ENCODE measurements at places on chromosomes 2 and 18. TPM values are rescaled to one million over a fixed set of nuclear protein-coding genes. Genes with fewer than 3 reads are reported as not detected.
A peak's percentile ranks its signal among the peaks of the same experiment; 100 is the strongest.

DNA sequence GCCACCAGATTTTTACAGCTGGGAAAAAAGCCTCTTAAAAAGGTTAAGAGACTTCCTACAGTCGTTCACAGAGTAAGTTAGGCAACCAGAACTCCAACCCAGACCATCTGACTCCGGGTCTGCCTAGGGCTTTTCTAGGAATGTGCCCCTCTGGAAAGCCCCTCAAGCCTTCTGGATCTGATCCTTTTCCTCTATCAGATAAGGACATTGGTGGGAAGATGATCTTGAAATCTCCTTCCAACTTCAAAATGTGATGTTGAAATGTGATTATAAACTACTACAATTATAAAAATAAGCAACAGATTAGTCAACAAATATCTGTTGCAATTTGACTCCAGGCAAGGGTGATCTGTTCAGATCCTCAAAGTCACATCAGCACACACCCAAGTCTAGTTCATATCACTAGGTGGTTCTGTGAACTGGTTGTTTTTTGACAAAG, 270.4 kb downstream of the ARHGAP15 start:
- no peak for DNase-seq

DNA sequence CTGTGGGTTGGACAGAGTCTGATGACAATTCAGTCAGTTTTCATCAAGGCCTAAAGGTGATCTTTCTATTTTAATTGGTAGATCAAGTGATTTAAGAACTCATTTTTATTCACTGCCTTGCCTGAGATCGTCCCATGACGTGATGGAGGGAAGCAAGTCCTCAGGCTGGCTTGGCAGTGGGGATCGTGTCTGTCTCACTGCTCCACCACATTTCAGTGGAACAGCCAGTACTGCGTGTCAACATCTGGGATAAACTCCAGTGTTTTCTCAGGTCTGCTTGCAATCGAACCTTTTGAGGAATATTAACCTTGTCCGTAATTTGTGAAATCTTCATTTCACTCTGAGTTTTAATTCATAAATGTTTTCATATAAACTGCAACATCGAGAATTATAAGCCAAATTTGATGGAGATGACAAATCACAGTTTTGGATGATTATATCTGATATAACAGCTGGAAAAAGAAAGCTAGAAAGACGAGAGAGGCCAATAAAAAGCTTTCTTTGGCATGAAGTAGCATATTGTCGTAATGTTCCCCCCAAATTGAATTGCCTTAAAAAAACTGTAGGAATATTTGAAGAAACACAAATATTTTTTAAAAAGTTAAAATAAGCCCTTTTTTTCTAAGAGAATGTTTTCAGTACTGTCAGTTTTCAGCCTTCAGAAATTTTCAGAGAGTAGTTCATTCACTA, 414.7 kb upstream of the SPRED2 start:
- peak; percentile 45 for DNase-seq

- no peak for DNase-seq
These were observed 214.4 kb upstream of the SLC39A10 start for GRCh38 chr2:195442458-195443175.

DNA sequence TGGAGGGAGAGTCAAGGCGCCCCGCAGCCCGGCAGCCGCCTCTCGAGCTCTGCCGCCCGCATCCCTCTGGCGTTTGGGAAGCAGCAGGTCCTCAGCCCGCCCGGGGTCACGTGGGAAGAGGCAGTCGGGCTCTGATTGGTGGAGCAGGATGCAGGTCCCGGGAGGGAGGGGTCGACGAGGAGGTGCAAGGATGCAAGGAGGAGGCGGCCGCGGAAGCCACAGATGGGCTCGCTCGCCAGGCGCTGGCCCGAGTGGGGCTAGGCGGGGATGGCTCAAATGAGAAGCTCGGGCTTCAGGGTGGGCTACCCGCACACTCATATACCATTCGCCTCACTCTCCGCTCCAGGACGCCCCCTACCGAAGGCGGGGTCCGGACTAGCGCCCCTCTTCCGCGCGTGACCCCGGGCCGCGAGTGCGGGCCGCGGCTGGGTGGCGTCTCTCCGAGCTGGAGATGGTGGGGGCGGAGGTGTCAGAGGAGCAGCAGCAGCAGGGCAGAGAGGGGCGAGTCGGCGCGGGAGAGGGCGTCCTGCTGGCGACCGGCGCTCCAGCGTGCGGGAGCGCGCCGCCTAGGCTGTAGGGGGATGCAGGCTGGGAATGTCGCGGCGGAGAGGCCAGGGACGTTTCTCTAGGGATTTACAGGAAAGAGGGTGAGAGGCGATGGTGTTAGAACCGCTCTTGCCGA, at the start of gene TMEFF2:
TSS of gene TMEFF2 (minus strand) at position 68 of the 682 bp plus-strand sequence. CDS start 409 bp downstream, outside the sequence.
- peak; percentile 78 for DNase-seq

DNA sequence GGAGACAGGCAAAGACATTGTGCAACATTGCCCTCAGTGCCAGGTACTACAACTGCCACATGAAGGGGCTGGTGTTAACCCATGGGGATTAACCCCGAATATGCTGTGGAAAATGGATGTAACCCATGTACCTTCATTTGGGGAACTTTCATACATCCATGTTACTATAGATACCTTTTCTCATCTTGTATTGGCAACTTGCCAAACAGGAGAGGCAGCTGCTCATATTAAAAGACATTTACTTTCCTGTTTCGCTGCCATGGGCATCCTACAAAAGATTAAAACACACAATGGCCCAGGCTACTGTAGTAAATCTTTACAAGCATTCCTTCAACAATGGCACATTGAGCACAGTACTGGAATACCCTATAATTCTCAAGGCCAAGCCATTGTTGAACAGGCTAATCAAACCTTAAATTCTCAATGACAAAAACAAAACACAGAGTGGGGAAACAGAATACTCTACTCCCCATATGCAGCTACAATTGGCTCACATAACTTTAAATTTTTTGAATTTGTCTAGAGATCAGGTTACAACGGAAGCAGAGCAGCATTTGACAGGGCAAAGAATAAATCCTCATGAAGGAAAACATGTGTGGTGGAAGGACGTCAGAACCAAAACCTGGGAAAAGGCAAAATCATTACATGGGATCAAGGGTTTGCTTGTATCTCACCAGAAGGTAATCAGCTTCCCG, 1723.5 kb upstream of the LRRTM1 start:
- DNase-seq = no peak

DNA sequence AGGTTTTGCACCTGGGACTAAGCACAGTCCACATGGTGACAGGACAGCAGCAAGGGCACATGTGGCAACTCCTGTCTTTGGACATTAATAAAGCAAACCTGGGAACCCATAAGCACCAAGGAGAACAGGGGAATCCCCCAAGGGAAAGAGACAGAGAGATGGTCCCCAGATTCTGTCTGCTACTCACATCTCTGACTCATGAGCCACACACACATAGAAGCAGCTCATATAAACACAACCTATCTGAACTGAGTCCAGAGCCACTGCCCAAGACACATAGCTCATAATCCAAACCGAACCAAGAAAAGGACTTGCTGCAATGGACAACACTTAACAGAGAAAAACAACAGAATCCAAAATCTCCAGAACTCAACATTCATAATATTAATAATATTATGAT, 82.5 kb downstream of the OSBPL1A start:
- DNase-seq = no peak

- no peak for DNase-seq
These were observed 42.1 kb upstream of the TTC39C start for GRCh38 chr18:23972453-23972852.

GRCh38 chr2:23204685-23205242, 180.2 kb upstream of the KLHL29 start:
- no peak for DNase-seq

DNA sequence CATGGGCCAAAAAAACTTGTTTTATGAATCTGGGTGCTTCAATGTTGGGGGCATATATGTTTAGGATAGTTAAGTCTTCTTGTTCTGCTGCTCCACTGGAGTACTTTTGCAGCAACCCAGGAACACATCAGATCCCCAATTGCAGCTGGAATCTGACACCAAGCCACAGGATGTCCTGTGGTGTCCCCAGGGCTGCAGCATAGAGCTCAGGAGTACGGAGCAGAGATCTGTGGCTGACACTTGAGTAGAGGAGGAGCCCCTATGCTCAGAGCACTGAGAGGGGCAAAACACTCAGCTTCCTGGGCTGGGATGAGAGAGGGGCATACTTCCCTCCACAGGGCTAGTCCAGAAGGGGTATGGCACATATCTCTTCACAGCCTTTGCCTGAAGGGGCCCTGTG, 138.9 kb upstream of the ERBB4 start:
- DNase-seq = no peak

- DNase-seq = no peak
These were observed 16.6 kb upstream of the CCNYL1 start for GRCh38 chr2:207694811-207695281.

DNA sequence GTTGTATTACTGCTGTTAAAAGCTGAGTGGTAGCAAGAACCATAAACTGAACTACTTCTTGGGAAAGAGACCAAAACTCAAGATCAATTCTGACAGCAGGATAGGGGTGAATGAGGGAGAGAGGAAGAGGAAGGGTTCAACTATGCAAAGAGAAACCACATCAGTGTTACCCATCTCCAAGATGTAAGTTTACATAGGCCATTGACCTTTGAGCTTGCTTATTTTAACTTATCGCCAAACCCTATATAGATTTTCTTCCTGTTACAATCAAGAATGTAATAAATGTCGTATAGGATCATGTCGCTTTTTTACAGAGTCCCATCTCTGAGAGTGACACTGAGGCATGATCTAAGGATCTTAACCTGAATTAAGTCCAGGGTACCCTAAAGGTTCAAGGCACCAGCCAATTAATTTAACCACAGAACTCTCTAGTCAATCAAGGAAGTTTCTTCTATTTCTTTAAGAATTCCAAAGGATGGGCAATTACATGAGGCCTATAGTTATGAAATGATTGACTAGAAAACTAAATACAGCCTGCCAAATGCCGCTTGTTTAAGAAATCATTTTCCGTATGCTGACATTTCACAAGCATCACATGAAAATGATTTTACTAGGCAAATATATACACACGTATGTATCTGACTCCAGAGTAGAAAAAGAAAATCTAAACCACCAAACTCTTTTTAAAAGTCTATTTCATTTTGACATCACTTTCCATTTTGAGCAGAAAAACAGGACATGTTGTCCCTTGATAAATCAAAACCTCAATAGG, 11.8 kb downstream of the RND3 start:
- DNase-seq = no peak

DNA sequence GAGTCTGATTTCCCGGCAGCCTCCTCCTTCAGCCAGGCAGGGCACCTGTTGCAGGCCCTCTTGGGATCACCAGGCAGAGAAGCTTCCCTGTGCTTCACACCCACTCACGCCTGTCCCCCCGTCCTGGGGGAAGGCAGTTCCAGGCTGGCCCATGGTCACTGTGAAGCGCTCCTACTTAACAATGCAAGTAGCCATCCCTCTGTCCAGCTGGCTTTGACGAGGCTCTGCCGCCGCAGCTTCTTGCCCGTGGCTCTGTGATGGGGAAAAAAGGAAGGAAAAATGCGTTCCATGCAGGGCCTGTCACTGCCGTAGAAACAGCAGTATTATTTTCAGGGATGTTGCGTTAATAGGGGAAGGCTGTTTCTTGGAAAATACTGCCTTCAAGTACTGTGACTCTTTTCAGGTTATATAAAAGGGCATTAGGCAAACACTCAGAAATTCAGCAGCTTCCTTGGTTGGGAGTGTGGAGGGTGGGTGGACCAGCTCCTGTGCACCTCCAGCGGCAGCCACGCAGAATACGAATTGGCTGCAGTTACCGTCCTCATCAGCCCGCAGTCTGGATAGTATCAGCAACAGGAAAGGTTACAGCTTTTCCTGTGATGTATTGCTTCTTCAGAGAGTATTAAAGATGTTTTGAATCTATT, 232.3 kb downstream of the KLHL29 start:
- DNase-seq = peak; percentile 66

GRCh38 chr18:56521263-56521662, 117.1 kb downstream of the TXNL1 start:
- DNase-seq = no peak

GRCh38 chr18:73340135-73340977, 472.6 kb upstream of the NETO1 start:
- DNase-seq = no peak

GRCh38 chr2:235085476-235085875, 133.7 kb downstream of the SH3BP4 start:
- no peak for DNase-seq

DNA sequence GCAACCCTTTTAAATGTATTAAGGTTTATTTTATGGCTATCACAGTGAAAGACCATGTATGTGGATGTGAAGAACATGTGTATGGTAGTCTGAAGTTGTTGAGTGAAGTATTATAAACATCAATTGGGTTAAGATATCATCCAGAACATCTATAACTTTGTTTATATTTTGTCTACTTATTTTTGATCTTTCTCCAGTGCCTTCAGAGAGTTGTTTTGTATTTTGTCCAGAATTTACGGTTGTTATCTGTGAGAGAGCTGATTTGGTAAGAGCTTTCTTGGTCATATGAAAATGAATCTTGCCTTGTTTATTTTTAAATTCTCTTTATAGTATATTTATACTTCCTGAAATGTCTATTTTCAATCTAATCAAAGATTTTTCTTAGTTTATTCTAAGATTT, 573.7 kb upstream of the POU3F3 start:
- DNase-seq = no peak

- DNase-seq = no peak
These were observed 344.8 kb downstream of the MTX2 start for GRCh38 chr2:176614049-176614448.

- no peak for DNase-seq
These were observed 56.6 kb downstream of the SP100 start for GRCh38 chr2:230472621-230473018.

GRCh38 chr2:239116456-239117246, 268.8 kb downstream of the TWIST2 start:
- peak; percentile 23 for DNase-seq

Gene LIMS4
- total RNA-seq = 2.4 TPM

Gene ZNF521
- total RNA-seq = 24.5 TPM

Gene IL18RAP
- 0.30 TPM for total RNA-seq

Gene CROCC2
- total RNA-seq = not detected

Gene SETBP1
- total RNA-seq = 6.3 TPM

Gene GPR75
- 0.86 TPM for total RNA-seq

Gene SERPINB10
- not detected for total RNA-seq

Data from Right ventricle myocardium superior (tissue), 1 donor.